ENCODE measurements at places on chromosomes 7 and 10.
A peak's percentile ranks its signal among the peaks of the same experiment; 100 is the strongest.

DNA sequence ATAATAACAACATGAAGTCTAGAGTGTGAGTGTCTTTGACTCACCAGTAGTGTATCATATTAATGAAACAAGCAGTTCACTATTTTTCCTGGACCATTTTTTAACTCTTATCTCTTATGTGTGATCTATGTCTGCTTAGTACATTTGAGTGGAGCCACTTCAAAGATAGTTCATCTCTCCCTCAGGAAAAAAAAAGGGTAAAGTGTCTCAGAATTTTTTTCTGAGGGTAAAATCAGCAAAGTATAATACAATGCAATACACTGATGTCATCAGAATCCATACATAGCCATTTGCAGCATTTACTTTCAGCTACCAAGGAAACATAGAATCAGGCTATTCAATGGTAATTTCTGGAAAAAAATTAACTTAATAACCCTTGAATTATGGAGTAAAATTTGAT lies 706.7 kb downstream of the DNAJB9 start:
- DNase-seq, result no peak

- no peak for DNase-seq
Observed at GRCh38 chr10:126839094-126839761, 66.0 kb upstream of the DOCK1 start.

GRCh38 chr7:140455743-140456142 lies 23.6 kb downstream of the MKRN1 start:
- DNase-seq, result no peak

- no peak for DNase-seq
Observed at GRCh38 chr7:14766747-14767146, 135.8 kb downstream of the DGKB start.

GRCh38 chr7:144835155-144835611 lies 670 bp downstream of the TPK1 start:
- DNase-seq, result peak; percentile 65

GRCh38 chr7:26291699-26292538 lies at the start of gene SNX10:
Gene SNX10 (plus strand): TSS chr7:26291862. CDS start chr7:26346443, 54,581 bp downstream.
- peak; percentile 75 for DNase-seq

GRCh38 chr10:12513775-12514673 lies 164.7 kb downstream of the CAMK1D start:
- no peak for DNase-seq

- no peak for DNase-seq
Observed at GRCh38 chr7:66198956-66199355, 6.2 kb upstream of the TPST1 start.

- DNase-seq, result no peak
Observed at GRCh38 chr7:7911369-7912123, 57.0 kb upstream of the GLCCI1 start.

DNA sequence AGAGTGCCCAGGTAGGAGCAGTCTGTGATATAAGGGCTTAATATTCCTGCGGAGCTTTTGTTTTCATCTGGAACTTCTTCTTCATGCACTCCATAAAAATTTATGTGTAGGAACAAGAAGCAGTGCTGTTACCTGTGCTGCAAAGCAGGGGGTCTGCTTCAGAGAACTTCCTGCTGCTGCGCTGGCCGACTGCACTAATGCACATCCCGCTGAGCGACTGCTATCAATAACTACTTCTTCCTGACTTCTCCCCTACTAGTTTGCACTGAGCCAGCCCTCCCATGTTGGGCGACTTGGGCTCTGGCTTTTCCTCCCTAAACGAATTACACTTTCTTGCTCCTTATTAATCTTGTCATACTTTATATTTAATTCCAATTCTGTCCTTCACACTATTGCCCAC lies 150.3 kb downstream of the NEBL start:
- no peak for DNase-seq

- no peak for DNase-seq
Observed at GRCh38 chr7:129902788-129903422, 49.9 kb downstream of the UBE2H start.

DNA sequence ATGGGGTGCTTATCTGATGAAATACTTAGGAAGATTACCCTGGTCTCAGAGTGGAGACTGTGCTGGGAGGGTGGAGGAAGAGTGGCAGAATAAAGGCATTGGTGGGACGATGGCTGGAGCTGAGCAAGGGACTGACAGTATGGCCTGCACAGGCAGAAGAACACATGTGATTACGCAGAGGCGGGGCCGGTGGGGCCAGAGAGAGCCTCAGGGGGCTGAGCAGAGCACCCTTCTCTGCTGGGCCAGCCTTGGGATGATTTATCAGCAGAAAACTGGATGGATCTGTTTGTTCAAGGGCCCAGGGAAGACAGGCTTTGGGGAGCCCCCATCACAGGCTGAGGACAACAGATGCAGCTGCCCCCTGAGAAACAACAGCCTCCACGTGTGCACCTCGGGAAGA lies 272.1 kb downstream of the SDK1 start:
- no peak for DNase-seq

GRCh38 chr7:47407136-47407535 lies 174.8 kb downstream of the TNS3 start:
- no peak for DNase-seq

GRCh38 chr10:24333736-24334135 lies 124.8 kb downstream of the KIAA1217 start:
- DNase-seq, result no peak

GRCh38 chr10:77820349-77820748 lies 106.2 kb downstream of the DLG5 start:
- DNase-seq, result no peak

GRCh38 chr7:16356301-16356958 lies 64.9 kb downstream of the CRPPA start:
- no peak for DNase-seq

GRCh38 chr7:85634951-85635350 lies 448.1 kb upstream of the SEMA3D start:
- no peak for DNase-seq

DNA sequence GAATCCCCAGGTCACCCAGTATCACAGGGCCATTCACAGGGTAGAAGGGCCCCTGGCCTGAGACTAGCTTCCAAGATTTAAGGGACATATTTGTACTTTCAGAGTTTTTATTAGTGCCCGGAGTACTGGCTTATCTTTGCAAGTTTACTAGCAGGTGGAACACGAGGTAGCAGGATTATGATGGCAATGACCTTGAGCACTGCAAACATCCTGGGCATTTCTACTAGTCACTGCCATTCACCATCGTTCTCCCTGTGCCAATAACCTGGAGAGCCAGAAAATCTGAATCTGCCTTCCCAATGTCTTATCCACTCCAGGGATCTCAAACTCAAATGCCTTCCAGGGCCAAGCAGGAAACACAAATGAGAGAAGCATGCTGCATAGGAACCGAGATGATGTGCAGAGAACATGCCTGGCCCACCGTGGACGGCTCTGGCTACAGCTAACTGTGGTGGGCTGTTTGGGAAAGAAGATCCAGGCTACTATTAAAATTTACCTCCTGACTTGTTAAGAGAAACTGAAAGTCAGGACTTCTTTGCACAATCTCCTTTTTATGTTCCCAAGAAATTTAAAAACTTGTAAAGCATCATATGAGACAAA lies 16.7 kb downstream of the FAM53B start:
- no peak for DNase-seq

DNA sequence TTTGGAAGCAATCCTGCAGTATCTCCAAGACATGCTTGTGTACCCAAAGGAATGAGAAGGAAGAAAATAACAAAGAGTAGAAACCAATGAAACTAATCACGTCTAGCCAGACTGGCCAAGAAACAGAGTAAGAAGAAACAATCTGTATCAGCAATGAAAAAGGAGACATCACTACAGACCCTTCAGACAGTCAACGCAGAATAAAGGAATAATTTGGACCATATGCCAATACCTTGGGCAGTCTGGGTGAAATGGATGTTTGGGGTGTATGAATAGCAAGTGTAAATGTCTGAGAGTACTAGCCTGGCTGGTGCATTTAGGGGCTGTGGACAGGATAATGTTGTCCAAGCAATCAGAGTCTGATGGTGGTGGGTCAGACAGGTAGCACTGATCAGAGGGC lies 61.1 kb downstream of the SLC29A4 start:
- DNase-seq, result no peak

DNA sequence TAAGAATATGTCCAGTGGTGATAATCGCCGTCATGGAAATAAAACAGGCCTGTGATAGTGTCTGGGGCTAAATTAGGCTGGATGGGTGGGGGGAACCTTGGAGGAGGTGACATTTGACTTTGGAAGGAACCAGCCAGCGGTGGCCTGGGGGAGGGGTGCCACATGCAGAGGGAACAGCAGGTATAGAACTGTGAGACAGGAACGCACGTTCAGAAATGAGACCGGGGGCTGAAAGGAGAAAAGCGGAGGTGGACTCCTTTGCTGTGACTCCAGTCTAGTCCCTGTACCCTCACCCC lies 2.6 kb upstream of the CYP26A1 start:
- no peak for DNase-seq

DNA sequence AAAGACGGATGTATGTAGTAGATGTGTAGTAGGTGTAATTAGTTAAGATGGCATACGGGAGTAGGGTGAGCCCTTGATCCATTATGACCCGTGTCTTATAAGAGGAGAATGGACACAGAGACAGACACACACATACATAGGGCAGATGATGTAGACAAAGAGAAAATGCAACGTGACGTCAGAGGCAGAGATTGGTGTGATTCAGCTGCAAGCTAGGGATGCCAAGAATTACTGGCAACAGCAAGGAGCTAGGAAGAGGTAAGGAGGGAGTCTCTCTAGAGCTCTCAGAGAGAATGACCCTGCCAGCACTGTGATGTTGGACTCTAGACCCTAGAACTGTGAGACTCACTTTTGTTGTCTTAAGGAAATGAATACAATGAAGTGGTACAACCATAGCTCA lies 247.0 kb upstream of the HABP2 start:
- no peak for DNase-seq

GRCh38 chr10:15718694-15719048 lies 1.1 kb downstream of the ITGA8 start:
- no peak for DNase-seq

GRCh38 chr10:104342941-104343411 lies 4.7 kb upstream of the ITPRIP start:
- no peak for DNase-seq

GRCh38 chr10:5551531-5552375 lies 27.0 kb downstream of the CALML3 start:
- no peak for DNase-seq

GRCh38 chr10:12539350-12540164 lies 190.2 kb downstream of the CAMK1D start:
- DNase-seq, result no peak

GRCh38 chr7:77799078-77799964 lies 748 bp downstream of the PHTF2 start:
- peak; percentile 71 for DNase-seq

DNA sequence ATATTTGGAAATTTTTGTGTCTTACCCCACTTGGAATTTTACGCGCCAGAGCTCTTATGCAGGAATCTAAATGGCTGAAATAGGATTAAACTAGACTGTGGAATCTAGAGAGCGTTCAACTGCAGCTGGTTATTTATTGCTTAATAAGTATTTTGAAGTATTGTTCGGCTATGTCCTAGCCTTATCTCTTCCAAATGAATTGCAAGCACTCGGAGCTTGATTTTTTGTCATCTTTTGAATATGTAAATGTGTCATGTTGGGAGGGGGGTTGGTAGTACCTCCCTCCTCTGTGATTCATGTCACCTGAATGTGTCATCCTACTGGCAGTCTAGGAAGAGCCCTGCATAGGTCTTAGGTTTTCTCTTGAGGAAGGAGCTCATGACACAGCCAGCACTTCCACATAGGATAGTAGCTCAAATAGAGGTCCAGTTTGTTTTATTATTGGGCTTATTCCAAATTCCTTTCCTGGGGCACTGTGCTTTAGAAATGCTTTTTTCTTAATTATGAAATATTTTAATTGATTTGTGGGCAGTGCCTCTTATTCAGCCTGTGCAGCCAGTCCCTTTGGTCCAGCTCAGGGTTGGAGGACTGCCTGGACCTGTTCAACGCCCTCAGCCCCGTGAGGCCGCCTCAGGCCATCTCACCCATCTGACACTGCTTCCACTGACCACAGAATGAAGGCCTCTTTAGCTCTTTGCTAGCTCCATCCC lies 22.5 kb upstream of the TRIL start:
- no peak for DNase-seq

DNA sequence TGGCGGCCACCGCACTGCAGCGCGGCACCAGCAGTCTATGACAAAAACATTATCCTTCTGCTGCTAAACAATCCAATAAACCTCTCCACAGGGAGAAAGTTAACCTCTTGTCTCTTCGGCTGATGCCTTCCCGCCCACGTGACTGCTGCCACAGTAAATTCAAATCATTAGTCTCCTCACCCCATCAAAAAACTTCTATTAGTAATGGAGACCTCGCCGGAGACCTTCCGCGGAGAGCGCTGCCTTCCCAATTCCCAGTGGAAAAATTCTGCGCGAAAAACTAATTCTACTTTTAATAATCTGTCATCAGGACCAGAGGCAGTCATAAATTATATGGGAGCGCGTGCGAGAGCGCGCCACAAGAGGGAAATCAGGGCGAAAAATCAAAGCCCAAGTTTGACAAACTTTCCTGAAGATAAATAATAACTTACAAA lies 90.0 kb upstream of the PAX2 start:
- no peak for DNase-seq

Data from Kasumi-1 (cell line).